Astrocyte (in vitro differentiated cells and primary cell): ENCODE measurements at places on chromosomes 6 and 20.
A peak's percentile ranks its signal among the peaks of the same experiment; 100 is the strongest.

GRCh38 chr6:71103130-71103529 is 146.3 kb upstream of the B3GAT2 start:
- DNase-seq = no peak

DNA sequence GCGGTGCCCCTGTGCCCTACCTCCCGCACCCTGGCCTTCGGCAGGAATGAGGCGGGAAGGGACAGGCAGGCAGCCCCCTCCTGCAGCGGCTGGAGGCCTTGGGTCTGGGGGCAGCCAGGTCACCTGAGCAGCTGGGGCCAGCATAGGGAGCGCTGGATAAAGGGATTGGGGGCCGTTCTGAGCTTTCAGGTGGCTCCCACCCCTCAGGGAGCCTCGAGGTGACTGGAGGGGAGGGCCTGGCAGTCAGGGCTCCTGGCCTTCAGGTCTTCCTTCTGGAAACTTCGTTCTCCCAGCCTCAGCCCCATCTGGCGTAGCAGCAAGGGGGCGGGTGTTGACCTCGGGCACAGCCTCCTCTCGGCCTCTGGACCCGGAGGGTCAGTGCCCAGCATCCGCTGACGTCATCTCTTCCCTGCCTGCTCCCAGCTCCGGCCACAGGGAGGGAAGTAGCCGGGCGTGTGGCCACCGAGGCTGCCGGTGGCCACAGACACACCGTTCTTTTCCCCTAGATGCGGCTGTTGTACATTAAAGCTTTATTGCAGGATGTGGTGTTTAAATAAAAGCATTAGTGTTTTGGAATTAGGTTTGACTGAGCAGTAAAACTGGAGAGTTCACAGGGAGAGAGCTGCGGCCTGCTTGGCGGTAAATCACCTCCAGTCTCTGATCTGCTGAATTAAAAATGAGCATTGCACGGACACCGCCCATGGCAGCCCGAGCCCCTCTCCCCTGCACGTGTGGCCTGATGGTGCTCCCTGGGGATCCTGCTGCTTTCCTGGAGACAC is 80.0 kb upstream of the GATA5 start:
- no peak for DNase-seq

DNA sequence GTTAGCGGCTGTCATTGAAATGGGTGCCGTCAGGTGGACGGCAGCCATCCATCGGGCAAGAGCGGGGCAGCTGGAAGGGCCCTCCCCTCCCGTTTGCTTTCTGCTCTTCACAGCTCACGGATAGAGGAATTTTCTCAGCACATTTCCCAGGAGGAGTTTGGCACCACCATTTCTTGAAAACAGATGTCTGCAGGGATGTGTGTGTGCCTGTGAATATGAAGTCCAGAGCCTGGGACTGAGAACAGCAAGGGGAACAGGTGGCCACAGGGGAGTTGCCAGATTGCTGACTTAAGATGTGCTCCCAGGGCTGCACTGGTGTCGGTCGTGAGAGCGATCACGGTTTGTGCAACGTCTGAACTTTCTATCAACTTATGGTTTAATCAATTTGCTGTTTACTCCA is 22.1 kb upstream of the ECI2 start:
- DNase-seq = no peak

- peak; percentile 95 for DNase-seq
Measured at GRCh38 chr6:53189554-53189953, 40.9 kb upstream of the GCM1 start.

GRCh38 chr20:25340380-25340779 is 50.3 kb downstream of the ABHD12 start:
- no peak for DNase-seq

DNA sequence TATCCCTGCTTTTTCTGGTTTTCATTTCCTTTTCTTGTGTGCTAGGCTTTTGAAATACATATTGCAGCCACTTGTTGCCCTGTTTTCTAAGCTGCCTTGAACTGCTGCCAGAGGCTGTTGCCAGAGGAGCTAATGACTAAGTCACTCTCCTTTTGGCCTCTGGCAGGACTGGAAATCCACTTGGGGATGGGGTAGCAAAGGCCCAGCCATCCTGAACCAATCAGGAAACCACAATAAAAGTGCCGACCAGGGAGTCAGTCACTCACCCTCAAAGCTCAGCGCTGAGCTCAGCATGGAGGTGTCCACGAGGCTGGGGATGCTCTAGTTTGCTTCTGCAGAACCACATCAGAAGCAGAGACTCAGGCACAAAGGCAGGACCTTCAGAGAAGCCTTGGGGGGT is 813.0 kb downstream of the DHX35 start:
- peak; percentile 88 for DNase-seq

DNA sequence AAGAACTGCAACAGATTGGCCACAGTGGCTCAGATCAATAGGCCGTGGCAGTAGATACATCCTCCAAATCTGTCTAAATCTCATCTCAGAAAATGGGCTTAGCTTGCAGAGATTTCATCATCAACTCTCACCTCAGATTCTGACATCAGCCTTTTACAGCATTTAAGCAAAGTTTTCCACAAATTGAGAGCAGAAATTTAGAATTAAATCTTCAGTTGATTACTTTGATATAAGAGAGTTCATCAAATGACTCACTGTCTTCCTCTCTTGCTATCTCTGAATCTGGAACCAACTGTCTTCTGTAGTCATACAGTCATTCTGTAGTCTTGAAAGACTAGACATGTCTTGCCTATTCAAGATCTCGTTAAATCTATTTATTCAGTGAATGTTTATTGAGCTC is 45.2 kb upstream of the CTAGE9 start:
- DNase-seq = no peak

DNA sequence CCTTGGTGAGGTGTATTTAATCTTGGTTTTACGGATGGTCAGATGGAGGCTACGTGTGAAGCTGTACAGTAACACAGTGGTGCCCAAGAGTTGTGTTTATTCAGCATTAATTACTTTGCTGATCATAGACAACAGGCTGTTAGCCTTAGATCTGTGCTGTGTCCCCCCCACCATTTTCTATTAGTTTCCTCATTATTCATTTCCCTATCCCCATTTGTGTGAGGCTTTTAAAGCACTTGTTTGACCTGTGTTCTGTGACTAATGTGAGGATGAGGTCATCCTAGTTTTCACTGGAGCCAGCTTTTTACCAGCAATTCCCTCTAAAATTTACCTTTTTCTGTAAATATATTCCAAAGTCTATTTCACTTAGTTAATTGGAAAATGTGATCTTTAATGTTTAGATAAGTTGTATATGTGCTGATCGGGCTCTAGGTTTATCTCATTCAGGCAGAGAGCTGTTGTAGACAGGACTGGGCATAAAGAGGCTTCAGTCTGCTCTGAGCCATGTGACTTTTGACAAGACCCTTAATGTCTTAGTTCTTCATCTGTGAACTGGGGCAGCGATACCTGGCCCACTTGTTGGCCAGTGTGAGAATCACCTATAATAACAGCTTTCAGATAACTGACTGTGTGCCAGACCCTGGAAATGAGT is 8.4 kb downstream of the MAPRE1 start:
- peak; percentile 37 for DNase-seq

DNA sequence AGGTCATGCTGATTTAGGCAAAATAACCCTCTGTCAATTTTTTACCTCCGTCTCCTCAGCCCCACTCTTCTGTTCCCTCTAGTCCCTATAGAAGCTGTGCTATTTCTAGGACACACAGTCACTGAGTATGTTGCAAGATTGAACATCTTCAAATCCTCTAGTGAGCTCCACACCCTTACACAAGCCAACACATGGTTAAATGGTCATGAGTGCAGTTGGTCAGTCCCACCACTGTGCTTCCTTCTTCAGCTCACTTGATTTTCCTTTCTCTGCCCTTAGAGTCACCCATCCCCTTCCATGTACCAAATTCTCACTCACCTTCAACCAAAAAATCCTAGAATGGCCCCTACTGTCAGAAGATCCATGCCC is 48.2 kb upstream of the F13A1 start:
- DNase-seq = no peak

- DNase-seq = no peak
Measured at GRCh38 chr6:168309997-168310396, 9.6 kb downstream of the DACT2 start.

- no peak for DNase-seq
Measured at GRCh38 chr6:42120895-42121865, 21.2 kb downstream of the C6orf132 start.

- DNase-seq = no peak
Measured at GRCh38 chr6:117117652-117118051, 147.7 kb upstream of the VGLL2 start.

- DNase-seq = no peak
Measured at GRCh38 chr6:131039345-131039680, 23.7 kb downstream of the EPB41L2 start.

DNA sequence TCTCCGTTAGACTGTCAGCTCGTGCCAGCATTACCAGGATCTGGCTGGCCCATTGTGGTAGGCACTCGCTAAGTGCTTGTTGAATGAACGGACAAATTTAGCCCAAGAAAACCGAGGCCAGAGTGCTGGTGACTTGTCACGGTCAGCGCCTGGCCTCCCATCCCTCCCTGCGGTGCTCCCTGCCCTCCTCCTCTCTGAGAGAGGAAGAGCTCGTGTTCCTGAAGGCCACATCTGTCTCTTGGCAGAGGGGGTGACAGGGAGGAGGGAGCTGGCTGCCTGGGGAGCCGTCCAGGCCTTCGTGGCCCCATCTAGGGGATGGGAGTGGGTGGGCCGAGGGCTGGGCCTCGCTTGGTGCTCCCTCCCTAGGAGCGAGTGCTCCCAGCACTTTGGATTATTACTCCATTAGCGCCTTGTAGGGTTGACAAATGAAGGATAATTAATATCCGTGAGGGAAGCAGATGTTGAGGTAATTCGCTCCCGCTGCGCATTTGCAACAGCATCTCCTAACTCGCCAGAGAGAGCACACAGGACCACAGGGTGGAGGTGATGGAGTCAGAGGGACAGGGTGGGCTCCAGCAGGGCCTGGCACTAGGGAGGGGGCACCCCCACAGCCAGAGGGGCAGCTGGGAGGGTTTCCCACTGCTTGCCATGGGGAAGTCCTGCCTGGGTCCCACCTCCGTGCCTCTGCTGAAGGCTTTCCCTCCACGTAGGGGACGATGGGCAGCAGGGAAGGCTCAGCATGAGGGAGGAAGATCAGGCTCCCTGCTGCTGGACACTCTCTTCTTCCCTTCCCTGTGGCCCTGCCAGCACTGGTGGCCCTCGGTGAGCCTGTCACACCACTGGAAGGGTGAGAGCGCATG is 37.0 kb downstream of the VSTM2L start:
- no peak for DNase-seq

DNA sequence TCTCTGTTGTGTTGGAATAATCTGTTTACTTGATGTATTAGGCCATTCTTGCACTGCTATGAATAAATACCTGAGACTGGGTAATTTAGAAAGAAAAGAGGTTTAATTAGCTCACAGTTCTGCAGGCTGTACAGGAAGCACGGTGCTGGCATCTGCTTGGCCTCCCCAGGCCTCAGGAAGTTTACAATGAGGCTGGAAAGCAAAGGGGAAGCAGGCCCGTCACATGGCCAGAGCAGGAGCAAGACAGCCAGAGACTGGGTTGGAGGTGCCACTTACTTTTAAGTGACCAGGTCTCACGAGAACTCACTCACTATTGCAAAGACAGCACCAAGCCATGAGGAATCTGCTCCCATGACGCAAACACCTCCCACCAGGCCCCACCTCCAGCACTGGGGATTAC is 50.6 kb upstream of the FUCA2 start:
- no peak for DNase-seq

GRCh38 chr6:135141728-135142127 is 39.4 kb upstream of the MYB start:
- no peak for DNase-seq

DNA sequence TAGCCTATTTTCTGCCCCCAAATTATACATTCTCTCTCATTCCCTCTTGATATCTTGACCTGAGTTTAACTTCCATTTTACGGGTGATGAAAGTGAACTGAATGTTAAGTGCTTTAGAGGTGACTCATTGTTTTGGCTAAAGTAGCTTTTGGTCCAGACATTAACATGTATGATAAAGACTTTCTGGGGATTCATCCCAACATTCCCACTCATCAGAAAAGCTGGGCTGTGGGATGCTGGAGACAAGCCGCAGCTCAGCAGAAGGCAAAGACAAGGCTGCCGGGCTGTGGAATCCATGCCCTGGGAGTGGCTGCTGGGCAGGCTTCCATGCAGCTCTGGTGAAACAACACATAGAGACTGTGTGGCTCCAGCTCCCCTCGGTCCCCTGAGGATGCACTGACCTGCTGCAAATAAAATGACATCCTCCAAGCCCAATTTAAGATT is 89.9 kb upstream of the SYNDIG1 start:
- DNase-seq = peak; percentile 71

- DNase-seq = no peak
Measured at GRCh38 chr6:98539741-98540140, 294.6 kb upstream of the POU3F2 start.

GRCh38 chr6:140073456-140073855 is 699.0 kb upstream of the CITED2 start:
- DNase-seq = no peak

- no peak for DNase-seq
Measured at GRCh38 chr6:140058863-140059262, 684.4 kb upstream of the CITED2 start.

DNA sequence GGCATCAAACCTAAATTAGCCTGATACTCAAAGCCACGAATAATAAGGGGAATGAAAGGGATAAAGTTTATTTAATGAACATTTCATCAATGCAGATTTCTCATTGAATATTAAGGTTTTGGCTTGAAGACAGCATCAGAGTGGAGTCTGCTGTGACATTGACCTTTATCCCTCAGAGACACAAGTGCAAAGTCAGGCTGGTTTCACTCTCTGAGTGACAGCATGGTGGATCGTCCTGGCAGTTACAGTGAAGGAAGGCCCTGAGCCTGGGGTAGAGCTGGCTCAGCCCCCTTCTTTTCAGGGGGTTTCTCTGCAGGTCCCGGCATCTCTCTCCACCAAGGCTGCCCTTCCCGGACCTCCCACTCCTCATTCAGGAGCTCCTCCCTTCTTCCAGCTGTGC is 503.1 kb downstream of the PREX1 start:
- no peak for DNase-seq

DNA sequence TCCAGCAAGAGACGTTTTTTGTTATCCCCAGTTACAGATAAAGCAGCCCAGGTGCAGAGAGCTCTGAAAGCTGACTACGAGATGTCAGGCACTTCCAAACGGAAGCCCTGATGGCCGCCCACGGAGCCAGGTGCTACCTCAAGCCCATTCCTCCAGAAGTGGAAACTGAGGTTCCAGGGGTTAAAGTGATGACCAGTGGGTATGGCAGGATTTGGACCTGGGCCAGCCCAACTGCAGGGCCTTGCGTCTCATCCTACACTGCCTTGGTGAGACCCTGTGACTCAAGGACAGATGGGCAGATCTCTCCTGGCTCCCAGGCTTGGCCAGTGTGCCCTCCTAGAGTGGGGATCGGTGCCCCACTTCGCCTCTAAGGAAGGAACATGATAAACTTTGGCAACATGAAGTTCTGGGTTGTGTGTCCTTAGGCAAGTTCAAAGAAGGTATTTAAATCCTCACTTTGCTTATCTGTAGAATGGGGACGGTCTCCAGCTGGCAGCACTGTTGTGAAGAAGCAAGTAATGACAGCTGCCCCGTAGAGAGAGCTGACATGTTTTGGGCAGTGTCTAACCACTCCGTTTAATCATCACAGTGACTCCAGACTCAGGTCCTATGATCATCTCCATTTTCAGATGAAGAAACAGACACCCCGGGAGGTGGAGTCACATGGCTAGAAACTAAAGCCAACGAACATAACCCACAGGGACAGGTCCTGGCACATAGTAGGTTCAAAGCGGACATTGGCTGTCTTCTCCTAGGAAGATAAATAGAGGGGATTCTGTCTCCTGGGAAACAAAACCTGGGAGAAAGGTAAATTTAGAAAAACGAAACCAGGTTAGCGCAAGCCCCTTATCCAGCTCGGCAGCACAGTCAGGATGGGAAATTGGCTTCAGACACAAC is 34.4 kb upstream of the CDH22 start:
- DNase-seq = no peak
